ENCODE measurements at places on chromosomes 6 and 20.
A peak's percentile ranks its signal among the peaks of the same experiment; 100 is the strongest.

GRCh38 chr20:36852187-36852586 lies 23.8 kb upstream of the TLDC2 start:
- DNase-seq = no peak

DNA sequence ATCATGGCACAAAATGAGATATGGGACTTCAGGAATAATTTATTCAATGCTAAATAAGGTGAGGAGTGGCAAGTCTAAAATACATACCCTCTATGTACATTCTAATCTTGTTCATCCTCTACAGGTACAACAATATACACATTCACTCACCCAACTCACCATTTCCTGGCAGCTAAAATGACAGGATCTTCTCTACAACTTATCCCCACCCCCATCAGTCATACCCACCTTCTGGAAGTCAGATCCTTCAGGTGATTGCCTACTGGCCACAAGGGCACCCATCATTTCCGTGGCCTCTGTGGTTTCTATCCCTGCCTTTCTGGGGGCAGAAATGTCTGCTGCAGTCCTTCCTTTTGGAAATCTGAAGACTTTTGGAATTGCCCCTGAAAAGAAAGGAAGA lies 22.8 kb upstream of the CRIP3 start:
- DNase-seq = no peak

DNA sequence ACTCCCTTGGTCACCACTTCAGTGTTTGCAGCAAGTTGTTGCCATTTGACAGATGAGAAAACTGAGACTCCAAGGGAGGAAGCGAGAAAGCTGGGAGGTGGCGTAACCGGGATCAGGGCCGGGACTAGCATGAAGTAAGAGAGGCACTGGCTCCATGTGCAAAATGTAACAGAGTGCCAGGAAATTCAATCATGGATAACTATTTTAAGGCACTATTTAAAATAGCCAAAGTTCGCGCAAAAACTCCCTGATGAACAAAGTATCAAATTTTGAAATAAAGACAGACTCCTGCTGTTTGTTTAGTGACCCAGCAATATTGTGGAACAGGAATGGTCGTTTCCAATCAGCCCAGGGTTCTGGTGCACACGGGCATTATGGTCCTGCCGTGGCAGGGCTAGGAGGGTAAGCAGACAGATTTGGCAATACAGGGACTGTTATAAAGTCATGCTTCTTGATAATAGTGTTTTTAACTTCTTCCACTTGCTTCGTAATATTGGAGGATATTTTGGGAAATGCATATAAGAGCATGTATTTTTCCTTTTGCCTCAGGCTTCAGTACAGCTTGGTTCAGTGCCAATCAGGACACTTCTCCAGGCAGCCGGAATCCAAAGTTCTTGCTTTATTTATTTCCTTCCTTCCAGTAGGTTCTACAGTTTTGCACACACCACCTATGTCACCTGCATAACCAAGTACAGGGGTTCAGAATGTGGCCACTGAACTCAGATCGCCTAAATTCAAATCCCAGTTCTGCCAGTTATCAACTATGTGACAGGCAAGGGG lies 141.6 kb downstream of the EYA2 start:
- DNase-seq = no peak

DNA sequence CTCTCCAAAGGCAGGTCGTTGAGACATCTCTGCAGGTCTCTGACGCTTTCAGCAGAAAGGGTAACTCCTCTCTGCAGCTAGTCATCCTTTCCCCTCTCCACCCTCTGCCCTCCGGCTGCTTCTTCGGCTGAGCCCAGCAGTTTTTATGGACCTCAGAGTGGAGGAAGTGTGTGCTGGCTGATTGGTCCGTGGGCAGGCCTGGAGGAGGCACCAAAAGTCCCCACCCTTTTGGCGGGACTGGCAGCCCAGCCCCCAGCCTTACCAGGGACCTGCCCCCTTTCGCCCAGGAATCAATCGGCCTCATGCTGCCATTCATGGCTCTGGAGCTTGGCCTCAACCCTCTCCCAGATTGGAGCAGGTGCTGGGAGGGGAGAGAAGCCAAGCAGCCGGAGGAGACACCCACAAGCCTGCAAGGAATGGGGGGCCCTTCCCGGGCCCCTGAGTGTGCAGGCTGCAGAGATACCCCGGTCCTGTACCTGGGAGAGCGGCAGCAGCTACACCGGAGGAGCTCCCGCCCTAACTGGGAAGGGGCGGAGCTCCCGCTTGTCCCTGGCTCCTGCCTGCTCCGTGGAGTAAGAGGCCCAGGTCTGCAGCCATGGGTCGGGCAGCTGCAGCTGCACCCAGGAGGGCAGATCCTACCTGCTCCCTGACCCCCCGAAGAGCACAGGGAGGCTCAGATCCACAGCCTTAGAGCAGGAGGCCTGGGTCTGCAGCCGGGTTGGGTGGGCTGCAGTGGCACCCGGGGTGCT lies 170.3 kb upstream of the SOX4 start:
- DNase-seq = no peak

GRCh38 chr6:168045706-168046620 lies 33.0 kb downstream of the FRMD1 start:
- peak; percentile 63 for DNase-seq

DNA sequence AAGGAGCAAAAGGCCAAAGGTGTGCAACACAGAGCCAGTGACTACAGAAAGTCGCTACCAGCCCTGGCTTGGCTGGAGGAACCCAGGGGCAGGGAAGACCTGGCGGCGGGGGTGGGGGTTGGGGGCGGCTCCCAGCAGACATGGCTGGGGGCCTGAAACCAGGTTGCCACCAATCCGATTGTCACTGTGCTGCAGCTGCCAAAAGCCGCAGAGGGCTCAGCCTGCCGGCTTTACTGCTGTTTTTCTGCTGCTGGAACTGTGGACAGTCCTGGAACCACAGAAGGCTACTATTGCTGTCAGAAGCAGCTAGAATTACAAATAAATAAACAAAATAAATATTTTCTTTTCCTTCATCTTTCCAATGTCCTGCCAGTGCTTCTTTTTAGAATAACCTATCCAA lies 25.7 kb upstream of the OGFRL1 start:
- no peak for DNase-seq

- no peak for DNase-seq
These were observed 10.3 kb downstream of the RMND1 start for GRCh38 chr6:151441390-151442166.

GRCh38 chr20:6588296-6588695 lies 179.2 kb upstream of the BMP2 start:
- DNase-seq = peak; percentile 41

DNA sequence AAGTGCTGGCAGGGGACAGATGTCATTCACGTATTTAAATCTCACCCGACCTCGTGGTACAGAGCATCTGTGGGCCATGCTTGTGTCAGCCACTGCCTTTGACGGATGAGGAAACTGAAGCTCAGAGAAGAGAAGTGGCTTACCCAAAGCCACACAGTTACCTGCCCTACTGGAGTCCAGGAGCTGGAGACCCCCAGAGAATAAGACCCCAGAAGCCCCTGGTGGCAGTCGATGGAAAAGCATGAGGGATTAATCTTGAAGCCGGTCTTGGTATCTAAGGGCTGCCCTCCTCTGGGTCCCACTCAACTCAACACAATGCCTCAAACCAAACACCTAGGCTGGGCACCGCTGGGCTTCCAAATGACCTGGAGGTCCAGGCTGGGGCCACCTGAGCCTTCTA lies 83.1 kb downstream of the GRM4 start:
- no peak for DNase-seq

DNA sequence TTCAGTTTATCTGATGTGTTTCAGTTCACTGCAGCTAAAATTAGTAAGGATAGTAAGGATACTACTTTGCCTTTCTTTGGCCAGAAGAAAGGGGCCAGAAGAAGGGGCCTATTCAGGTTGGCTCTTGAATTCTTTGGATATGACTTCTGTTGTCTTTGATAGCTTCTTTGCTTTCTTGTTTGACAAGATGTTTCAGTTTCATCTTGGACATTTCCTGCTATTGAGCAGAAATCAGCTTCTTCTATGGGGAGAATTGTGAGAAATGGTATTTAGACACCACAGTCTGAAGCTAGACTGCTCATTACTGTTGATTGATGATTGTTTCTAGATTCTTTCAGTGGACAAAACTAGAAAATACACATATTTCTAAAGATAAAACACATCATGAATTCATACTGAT lies 23.2 kb downstream of the L3MBTL3 start:
- DNase-seq = no peak

- peak; percentile 54 for DNase-seq
These were observed 12.2 kb downstream of the CEP250 start for GRCh38 chr20:35467339-35468224.

DNA sequence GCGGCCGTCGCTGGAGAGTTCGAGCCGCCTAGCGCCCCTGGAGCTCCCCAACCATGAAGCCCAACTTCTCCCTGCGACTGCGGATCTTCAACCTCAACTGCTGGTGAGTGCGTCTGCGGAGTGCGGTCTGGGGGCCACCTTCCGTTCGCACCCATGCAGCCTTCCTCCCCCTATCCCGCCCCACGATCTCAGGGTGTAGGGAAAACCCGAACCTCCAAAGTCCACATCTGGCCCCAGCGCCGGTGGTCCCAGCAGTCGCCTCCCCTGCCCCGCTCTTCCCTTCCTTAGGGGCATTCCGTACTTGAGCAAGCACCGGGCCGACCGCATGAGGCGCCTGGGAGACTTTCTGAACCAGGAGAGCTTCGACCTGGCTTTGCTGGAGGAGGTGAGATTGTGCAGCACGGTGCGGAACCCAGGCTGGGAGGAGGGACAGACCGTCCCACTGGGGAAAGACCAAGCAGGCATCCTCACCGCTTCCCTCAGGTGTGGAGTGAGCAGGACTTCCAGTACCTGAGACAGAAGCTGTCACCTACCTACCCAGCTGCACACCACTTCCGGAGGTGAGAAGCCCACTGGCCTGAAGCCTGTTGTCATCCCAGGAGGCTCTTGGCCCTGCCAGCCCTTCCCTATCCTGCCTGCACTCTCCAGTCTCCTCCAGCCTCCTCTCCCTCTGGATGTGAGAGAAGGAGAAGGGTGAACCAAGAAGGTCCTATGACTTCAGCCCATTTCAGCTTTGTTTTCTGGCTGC lies 719 bp downstream of the SMPD2 start:
- peak; percentile 54 for DNase-seq

GRCh38 chr6:152503546-152503945 lies 133.6 kb downstream of the SYNE1 start:
- DNase-seq = no peak

- DNase-seq = no peak
These were observed 53.7 kb downstream of the HFE start for GRCh38 chr6:26140967-26141294.

DNA sequence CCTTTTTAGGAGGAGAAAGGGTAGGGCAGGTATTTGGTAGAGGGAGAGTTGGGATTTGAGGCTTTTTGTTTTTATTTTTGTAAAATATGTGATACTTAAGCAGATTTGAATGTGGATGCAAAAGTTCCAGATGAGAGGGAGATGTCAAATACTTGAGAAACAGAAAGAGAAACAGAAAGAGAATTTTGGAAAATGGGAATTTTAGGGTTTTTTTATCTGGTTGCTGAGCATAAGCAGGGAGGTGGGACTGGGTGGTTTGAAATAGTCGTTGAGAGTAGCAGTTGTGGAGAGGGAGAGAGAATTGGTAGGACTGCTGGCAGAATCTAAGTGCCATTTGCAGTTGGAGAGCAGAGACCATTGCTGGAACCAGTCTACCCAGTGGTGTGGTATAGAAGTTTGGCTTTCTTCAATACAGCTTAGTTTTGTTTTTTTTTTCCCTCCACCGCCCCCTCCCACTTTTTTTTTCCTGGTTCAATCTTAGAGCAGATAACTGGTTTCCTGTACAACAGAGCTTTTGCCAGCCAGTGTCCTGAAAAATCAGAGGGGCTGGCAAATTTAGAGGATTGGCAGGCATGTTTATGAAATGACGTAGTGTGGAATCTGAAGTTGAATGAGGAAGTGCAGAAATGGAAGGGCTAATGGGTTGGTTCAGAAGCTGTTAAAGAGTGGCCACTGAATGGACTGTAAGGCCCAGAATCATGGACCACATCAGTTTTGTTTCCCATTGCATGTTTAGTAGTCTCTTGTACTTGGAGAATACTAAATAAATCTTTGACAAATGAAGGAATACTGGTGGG lies 68.7 kb downstream of the ATRN start:
- DNase-seq = no peak

- no peak for DNase-seq
These were observed 28.3 kb upstream of the TMEM200A start for GRCh38 chr6:130337534-130337933.

- no peak for DNase-seq
These were observed 12.0 kb downstream of the SLC2A10 start for GRCh38 chr20:46721476-46721875.

- no peak for DNase-seq
These were observed 104.4 kb upstream of the SALL4 start for GRCh38 chr20:51906679-51907078.

DNA sequence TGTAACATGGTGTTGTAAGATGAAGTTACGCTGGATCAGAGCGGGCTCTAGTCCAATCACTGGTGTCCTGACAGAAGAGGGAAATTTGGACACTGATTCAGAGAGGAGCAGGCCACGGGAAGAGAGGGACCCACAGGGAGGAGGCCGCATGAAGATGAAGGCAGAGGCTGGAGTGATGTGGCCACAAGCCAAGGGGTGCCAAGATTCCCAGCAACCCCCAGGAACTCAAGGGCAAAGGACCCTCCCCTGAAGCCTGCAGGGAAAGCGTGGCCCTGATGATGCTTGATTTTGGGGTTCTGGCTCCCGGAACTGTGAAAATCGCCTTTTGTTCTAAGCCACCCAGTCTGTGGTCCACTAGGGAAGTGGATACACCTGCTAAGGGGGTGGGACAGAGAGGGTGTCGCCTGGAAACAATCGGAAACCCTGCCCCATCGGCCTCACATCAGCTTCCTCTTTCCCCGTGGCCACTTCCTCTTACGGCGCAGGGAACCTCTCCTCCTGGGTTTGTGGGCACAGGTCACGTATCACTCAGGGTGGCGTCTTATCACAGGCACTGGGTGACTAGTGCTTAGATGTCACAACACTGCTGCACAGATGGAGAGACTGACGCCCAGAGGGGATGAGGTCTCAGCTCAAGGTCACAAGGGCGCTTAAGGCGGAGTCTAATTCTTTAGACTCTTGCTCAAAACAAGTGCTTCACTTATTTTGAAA lies 58.0 kb downstream of the SULF2 start:
- no peak for DNase-seq

GRCh38 chr6:141848029-141848890 lies 284.5 kb upstream of the GJE1 start:
- DNase-seq = no peak

DNA sequence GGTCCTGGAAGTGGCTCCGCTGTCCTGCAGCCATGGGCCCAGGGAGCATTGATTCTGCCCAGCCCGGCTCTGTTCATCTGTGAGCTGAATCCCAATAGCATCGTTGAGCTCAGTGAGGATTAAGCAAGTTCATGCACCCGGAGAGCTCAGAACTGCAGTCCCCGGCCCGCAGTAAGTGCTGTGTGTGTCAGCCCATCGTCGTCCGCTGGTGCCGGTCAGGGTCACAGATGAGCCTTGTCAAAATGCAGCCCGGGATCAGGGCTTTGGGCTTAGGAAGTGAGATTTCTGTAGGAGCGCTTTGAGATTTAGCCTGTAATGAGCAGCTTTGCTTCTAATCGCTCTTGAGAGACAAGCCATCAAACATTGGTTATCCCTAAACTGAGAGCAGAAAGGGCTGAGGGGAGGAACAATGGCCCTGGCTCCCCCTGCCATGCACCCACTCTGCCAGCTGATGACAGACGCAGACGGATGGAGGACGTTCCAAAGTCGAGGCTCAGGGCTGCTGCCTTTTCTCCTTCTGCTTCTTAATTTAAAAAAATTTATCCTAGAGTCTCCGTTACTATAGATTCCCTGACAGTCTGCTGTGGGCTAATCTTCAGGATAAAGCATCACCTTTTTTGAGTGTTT lies 25.6 kb upstream of the SULF2 start:
- DNase-seq = no peak
